ENCODE measurements at places on chromosomes 12 and 14.

DNA sequence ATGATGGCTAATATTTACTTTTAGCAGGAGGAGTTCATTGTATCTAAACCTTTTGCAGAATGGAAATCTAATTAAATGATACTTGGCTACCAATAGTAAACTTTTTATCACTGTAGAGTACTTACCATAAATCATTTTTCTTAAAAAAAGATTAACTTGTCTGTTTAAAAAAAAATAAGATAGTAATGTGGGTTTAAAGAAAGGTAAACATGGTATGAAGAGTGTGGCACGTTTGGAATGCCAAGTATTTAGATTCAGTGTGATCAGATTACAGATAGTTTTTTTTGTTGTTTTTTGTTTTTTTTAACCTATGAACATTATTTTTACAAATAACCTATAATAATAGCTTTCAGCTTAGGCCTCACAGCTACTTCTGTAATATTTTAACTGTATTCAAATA, 25.8 kb downstream of the KTN1 start:
- DNase-seq, result no peak

- DNase-seq, result no peak
These were observed 173.2 kb upstream of the GRIP1 start for GRCh38 chr12:66852091-66852490.

GRCh38 chr12:82675246-82675645, 11.5 kb upstream of the TMTC2 start:
- DNase-seq, result no peak

GRCh38 chr14:24281636-24282035, 10.2 kb upstream of the RABGGTA start:
- no peak for DNase-seq

- DNase-seq, result no peak
These were observed 207.7 kb upstream of the PLEKHG7 start for GRCh38 chr12:92495108-92495507.

- no peak for DNase-seq
These were observed 3.2 kb downstream of the WDR89 start for GRCh38 chr14:63638493-63638892.

DNA sequence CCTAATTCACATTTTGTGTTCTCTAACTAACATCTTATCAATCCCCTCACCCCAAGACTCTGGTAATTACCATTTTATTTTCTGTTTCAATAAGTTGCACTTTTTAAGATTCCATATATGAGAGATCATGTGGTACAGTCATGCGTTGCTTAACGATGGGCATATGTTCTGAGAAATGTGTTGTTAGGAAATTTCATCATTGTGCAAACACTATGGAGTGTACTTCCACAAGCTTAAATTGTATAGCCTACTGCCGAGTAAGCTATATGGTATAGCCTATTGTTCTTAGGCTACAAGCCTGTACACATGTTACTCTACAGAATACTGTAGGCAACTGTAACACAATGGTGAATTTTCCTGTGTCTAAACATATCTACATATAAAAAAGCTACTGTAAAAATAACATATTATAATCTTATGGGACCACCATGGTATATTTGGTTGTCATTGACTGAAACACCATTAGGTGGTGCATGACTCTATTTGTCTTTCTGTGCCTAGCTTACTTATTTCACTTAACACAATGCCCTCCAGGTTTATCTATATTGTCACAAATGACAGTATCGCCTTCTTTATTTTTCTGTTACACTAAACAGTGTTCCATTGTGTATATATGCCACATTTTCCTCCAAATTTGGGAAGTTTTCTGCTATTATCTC, 473.4 kb upstream of the LMO3 start:
- no peak for DNase-seq

- DNase-seq, result no peak
These were observed 68.6 kb downstream of the ACTN1 start for GRCh38 chr14:68910540-68910939.

DNA sequence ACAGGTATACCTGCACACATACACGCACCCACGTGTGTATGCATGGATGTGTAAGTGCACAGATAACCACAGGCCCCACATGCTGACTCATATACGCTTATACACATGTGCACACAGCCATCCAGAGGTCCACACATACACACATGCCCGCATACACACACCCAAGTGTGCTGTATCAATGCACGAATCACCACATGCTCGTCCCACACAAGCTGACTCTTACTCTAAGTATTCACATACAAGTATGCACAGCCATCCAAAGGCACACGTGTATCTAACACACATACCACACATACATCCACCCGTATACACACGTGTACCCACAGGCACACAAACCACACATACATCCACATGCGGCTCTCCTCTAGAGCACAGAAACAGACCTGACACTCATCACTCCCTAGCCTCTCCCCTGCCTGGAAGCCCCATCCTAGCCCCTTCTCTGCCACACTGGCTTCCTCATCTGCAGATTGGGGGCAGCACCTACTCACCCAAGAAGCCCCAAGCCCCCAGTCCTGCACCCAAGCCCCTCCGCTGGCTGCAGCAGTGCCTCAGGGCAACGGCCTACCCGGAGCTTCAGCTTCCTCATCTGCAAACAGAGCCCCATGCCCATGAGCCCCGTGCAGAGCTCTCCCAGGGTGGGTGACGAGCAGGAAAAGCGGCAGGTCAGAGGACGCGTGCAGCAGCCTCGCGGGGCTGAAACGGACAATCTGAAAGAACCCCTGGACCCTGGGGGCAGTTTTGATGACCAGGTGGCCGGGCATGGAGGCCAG, 105.4 kb downstream of the NCOR2 start:
- DNase-seq, result no peak

GRCh38 chr14:89672636-89673511, 255.8 kb upstream of the FOXN3 start:
- DNase-seq, result no peak

DNA sequence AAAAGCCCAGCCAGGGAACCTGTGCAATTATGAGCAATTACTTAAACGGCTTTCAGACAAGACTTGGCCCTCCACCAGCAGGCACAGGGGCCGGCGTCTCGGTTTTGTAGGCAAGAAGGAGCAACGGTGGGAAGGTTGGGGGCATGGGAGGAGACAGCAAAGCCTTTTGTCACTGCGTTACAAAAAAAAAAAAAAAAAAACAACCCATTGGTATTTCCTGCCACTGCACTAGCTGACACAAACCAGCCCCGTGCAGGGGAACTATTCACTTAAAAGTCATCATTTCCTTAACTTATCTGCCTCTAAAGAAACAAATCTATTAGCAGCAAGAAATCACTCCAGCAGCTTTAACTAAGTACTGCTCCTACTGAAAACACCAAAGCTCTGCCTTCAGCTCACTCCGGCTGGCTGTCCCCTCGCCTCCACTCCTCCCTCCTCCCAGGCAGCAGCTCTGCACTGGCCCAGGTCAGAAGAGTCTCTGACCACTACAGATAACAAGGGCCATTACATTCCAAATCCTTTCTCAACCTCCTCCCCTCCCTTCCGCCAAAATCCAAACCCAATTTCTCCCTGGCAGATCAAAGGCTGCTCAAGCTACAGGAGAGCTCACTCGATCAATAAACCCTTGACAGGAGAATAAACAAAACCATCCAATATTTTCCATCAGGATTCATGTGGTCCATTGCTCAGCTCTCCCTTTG, 105.2 kb upstream of the CDKN3 start:
- no peak for DNase-seq

GRCh38 chr14:93317210-93317874, 15.5 kb downstream of the BTBD7 start:
- no peak for DNase-seq

GRCh38 chr12:102171951-102172350, 25.7 kb downstream of the PMCH start:
- no peak for DNase-seq

DNA sequence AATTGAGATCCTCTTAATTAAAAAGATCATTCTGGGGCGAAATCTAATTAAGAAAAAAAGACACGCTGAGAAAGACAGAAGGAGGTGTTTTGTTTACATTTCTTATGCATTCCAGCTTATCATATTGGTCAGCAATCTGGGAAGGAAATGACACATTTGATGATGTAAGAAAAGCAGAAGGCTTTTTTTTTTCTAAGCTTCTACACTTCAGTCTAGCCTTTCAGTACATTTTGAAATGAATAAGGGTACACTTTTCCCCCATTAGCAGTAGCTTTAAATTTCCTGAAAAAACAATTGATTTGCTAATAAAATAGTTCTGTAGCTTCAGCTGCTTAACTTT, 5.9 kb upstream of the GSC start:
- DNase-seq, result no peak

GRCh38 chr12:42162965-42163364, 18.3 kb upstream of the GXYLT1 start:
- DNase-seq, result no peak

GRCh38 chr12:124992874-124993625, 395 bp upstream of the BRI3BP start:
- peak; percentile 45 for DNase-seq

GRCh38 chr12:49055978-49056754, 4.4 kb downstream of the KMT2D start:
- DNase-seq, result no peak

GRCh38 chr14:91647856-91648255, 84.0 kb downstream of the CATSPERB start:
- no peak for DNase-seq

DNA sequence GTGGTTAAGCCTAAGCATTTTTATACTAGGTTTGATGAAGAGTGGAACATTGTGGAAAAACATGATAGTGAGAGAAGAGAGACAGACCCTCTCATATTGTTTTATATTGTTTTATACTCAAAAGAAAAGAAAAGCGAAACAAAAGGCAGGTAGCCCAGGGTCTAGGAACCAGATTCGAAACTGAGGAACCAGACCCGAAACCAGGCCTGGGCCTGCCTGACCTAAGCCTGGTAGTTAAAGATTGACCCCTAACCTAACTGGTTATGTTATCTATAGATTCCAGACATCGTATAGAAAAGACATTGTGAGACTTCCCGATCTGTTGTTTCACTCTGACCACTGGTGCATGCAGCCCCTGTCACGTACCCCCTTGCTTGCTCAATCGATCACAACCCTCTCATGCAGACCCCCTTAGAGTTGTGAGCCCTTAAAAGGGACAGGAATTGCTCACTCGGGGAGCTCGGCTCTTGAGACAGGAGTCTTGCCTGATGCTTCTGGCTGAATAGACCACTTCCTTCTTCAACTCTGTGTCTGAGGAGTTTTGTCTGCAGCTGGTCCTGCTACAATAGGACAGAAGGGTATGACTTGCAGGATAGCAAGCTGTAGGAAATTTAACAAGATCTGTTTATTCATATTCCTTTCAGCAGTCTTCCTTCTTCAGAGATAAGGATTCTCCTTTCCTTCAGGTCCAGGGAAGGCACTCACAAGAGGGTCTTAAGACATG, 147.1 kb upstream of the PLEKHA5 start:
- no peak for DNase-seq

DNA sequence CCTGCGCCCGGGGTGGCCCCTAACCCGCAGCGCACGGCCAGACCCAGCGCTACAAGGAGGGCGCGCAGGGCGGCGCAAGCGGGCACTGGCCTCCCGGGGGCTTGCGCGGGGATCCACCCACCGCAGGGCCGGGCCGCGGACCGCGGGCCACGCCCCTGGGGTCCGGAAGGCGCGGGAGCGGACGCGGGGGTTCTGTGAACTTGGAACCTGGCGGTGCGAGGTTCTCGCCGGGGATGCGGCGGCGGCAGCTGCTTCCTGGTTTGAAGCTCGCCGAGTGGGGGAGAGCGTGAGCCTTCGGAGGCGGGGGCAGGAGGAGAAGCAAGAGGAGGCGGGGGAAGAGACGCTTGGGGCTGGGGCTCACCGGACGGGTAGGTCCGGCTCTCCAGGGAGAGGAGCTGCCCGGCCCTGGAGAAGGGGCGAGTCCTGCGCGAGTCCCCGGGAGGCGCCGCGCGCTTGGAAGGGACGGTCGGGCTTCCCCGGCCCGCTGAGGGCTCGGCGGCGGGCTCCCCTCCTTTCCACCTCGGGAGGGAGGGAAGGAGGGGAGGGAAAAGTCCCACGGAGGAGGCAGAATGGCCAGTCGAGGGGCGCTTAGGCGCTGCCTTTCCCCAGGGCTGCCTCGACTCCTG, at the start of gene PRKCH:
TSS of gene PRKCH (plus strand) at position 195 of the 626 bp plus-strand sequence. CDS start 523 bp downstream, outside the sequence.
- peak; percentile 57 for DNase-seq

DNA sequence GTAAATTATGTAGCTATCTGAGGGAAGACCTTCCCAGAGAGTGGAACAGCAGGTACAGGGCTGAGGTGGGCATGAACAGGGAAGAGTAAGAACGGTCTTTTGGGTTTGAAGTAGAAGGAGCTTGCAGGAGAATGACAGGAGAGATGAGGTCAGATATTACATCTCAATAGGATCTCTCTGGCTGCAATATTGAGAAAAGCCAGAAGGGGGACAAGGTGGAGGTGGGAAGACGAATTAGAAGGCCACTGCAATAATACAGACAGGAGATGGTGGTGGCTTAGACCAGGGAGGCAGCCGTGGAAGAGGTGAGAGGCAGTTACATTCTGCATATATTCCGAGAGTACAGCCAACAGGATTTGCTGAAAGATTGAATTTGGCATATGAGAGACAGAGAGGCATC, 310.2 kb downstream of the APAF1 start:
- DNase-seq, result no peak

GRCh38 chr14:88986146-88986841, 161.8 kb downstream of the TTC8 start:
- DNase-seq, result no peak

- DNase-seq, result no peak
These were observed 8.3 kb downstream of the EMG1 start for GRCh38 chr12:6979021-6979420.

- DNase-seq, result no peak
These were observed 48.5 kb downstream of the FAM222A start for GRCh38 chr12:109762071-109762672.

DNA sequence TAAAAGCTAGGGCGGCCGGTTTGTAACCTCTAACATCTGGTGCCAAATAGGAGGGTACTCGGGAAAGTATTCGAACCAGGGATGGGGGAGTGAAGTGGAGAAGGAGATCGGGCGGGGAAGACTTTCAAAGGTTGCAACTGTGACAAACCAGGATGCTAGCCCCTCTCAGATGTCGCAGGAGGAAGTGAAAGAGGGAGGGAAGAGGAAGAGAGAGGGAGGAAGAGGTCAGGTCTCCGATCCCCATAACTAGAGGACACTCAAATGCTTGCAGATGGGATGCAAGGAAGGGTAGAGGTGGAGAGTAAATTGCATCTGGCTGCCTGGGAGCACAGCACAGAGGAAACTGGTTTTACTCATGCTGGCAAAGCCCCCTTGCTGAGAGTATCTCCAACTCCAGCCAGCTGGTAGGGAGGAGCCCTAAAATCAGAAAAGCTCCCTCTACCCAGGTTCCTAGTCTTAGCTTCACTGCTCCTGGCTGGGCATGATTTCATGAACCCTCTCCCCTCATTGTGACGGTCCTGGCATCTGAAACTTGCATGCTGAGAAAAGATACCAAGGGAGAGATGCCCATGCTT, 696.7 kb upstream of the TBX3 start:
- no peak for DNase-seq

DNA sequence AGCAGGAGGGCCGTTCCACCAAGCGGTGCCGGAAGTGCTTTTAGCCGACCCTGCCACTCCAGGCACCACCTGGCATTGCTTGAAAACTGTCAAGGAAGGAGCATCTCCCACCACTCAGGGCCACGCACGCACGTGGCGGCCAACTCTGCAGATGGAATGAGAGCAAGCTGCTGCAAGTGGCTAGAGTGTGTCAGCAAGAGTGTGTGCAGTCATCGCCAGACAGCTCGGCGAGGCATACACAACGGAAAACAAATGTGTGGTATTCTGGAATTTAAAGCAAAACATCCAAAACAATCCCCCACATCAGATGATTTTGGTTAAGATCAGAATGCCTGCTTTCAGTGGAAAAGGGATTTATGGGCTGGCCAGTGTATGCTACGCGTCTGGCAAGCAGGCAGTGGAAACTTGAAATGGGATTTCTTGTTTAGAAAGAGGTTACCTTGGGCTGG, 11.2 kb downstream of the CD9 start:
- no peak for DNase-seq

GRCh38 chr12:94980577-94980976, 22.9 kb downstream of the NDUFA12 start:
- no peak for DNase-seq
